ENCODE measurements at places on chromosomes 3 and 15.
A peak's percentile ranks its signal among the peaks of the same experiment; 100 is the strongest.

DNA sequence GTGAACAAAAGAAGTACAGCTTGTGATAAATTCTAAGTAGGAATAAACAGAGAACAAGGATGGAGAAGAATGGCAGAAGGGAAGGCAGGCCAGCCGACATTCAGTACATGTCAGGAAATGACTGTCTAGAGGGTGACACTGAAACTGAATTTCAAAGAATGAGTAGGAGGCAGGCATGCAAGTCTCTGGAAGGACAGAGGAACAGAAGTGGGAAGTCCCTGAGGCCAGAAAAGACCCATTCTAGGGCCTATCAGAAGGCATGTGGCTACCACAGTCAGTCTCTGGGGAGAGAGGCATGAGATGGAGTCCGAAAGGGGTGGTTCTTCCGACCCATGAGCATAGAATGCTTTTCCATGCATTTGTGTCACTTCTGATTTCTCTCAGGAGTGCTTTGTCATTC lies 243.5 kb upstream of the UBE2E2 start:
- no peak for DNase-seq

DNA sequence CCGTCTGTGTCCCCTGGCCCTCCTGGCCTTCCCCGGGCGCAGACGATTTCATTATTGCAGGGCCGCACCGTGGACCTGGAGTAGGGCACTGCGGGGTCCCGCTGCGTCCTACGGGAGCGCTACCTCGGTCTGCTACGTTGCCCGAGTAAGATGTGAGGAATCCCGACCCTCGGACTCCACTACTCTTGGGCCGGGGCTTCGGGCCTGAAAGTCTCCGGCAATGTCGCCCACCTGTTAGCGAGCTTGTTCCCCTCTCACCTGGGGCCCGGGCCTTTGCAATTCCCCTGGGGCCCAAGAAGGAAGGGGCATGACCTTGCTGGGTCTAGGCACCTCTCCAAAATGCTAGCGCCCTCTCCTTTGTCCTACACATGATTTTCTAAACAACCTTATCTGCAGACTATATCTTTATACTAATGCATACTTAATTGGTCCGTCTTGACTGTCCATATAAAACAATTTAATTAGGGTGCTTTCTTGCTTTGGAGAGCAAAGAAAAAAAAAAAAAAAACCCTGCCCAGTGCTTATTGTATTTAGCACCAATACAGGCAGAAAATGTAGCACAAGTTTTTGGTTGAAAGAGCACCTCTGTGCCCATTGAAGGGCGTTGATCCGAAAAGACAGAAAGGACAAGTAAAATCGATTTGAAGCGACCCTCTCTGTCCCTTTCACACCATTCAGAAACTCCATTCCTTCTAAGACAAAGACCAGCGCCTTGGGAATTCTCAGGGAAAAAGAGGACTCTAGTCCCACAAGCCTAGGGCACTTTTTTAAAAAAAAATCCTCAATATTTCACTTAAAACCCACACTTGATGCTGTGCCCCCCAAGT lies 7.0 kb upstream of the NR2F2 start:
- no peak for DNase-seq

DNA sequence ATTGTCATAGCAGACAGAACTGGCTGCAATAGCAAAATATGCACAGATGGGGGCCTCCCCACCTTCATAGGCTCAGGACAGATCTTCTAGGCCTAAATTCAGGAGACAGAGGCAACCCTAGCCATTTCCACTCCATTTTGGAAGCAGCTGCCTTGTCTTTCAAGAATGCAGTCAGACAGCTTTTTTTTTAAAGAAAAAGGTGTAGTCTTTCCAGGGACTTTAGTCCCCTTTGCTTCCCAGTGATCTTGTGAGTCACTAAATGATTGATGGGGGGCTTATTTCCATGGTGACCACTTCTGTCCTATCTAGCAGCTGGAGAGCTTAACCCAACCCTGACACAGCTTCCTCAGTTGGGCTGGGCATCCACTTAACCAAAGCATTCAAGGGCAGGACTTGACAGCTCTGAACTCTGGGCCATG lies 165.9 kb downstream of the TPRG1 start:
- no peak for DNase-seq

DNA sequence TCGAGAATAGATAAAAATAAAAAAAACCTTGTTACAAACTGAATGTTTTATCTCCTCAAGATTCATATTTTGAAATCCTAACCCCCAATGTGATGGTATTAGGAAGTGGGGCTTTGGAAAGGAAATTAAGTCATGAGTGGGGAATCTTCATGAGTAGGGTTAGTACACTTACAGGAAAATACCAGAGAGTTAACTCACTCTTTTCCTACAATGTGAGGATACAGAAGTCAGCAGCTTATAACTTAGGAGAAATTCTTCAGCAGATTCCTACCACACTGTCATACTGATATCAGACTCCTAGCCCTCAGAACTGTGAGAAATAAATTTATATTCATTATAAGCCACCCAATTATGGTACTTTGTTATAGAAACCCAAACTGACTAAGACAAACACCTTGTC lies 453.1 kb downstream of the GBE1 start:
- no peak for DNase-seq

- DNase-seq, result no peak
These were observed 28.5 kb upstream of the KCNMB2 start for GRCh38 chr3:178507507-178508442.

GRCh38 chr3:130539005-130539404 lies 22.0 kb downstream of the COL6A6 start:
- peak; percentile 46 for DNase-seq

DNA sequence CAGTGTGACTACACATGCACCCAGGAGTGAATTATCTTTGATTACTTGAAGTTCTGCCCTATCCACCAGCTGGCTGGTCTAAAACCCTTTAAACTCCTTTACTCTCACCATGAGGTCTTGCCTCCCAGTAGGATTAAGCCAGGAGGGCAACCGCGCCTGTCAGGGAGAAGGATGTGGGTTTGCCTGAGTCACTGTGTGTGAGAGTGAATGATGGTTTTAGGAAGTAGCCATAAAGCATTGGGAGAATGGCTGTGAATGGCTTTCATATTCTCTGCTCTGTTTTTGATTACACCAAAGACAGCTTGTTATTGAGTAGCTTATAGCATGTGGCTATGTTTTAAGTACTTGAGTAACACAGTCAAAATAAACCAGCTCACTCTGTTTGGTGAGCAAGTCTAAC lies 637.7 kb upstream of the TBL1XR1 start:
- DNase-seq, result no peak

- DNase-seq, result no peak
These were observed 100.8 kb upstream of the TPM1 start for GRCh38 chr15:62941699-62942098.

Measured in NT2/D1 (cell line).